ENCODE measurements at places on chromosomes 16 and 17.

- DNase-seq, result peak; percentile 75
Observed at GRCh38 chr16:58515125-58515870, at the start of gene SETD6. Gene SETD6 (plus strand): TSS chr16:58515517. CDS start chr16:58515538, 21 bp downstream.

DNA sequence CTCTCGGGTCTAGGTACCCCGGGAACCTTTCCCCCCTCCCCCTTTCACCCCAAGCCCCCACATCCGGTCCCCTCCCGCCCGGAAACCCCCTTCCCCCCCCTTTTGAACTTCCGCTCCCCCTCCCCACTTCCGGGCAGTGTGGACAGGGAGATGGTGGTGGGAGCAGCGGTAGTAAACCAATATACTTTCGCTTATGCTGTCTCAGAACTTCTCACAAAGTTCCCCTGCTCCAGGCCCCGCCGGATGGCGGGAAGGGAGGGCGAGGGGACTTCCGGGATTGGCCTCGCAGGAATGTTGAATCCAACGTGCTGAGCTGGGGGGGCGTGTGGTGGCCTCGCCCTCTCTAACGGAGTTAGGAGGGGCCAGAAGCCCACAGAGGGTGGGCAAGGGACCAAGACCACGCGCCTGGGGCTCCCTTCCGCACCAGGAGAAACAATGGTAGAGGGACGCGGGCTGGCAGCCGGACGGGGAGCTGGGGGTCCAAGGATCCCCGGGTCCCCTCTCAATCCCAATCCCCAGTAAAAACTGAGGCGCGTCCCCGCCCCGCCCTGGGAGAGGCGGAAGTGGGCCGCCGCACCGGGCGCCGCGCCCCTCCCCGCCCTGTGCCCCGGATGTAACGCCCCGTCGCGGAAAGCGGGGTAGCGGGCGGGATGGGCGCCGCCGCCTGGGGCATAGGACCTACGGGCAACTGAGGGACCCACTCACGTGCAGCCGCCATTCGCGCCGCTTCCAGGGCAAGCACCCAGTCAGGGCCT lies 742 bp downstream of the PFN1 start:
- peak; percentile 59 for DNase-seq

GRCh38 chr16:85293904-85294642 lies 181.8 kb upstream of the CIBAR2 start:
- no peak for DNase-seq

DNA sequence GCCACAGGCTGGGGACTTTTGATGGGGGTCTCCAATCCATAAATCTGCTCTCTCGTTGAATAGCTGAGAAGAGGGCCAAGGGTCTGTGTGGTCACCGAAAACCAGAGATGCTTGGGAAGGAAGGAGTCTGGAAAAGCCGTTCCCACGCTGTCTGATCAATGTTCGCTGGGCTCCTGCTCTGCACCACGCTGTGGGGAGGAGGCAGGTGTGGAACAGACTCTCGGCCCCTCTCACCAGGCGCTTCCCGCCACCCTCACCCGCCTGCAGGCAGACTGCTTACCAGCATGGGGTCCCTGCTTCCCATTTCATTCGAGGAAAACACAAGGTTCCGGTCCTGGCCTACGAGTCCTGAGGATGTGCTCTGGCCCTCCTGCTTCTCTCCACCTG lies 702 bp upstream of the ALDH3A1 start:
- no peak for DNase-seq

- no peak for DNase-seq
Observed at GRCh38 chr16:59121411-59122261, 387.5 kb upstream of the GOT2 start.

- no peak for DNase-seq
Observed at GRCh38 chr16:1580256-1580655, 31.6 kb downstream of the IFT140 start.
